ENCODE measurements at places on chromosomes 13 and 19.

- DNase-seq = no peak
Observed at GRCh38 chr13:85567909-85568308, 231.3 kb downstream of the SLITRK6 start.

- DNase-seq = no peak
Observed at GRCh38 chr13:93559718-93560117, 333.1 kb downstream of the GPC6 start.

GRCh38 chr13:98878486-98879126, 99.3 kb downstream of the DOCK9 start:
- no peak for DNase-seq

GRCh38 chr13:31105020-31105795, 56.5 kb downstream of the HSPH1 start:
- DNase-seq = no peak

DNA sequence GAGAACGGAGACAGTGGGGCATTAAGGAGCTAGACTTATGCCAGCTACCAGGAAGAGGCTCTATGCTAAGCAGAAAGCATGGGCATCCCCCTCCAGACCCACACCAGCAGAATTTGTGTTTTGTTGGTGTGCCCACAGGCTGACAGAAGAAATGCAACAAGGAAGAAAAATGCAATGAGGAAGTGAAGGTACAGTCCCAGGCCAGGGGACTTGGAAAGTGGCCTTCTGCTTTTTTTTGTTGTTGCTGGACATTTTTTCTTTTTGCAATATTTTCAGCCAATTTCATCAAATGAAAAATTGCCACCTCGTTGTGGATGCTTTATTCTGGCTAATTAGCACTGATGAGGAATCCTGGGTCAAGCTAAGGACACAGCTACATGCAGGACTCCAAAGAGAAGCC, 167.7 kb downstream of the TSHZ3 start:
- DNase-seq = no peak

DNA sequence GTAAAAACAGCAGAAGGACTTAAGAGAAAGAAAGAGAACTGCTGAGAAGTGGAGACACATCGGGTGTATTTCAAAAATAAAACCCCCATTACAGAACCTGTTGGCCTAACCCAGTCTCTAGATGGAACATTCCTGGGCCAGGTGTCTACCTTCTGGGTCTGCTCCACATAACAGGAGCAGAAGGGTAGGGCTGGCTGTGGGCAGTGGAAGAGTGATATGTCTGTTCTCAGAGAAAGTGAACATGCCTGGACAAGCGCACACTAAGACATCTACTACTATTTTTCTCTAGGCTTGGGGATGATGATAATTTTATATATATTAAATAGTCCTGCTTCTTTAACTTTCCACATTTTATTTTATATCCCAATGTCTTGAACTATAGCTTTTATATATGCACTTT, 267.1 kb downstream of the TBC1D4 start:
- no peak for DNase-seq

DNA sequence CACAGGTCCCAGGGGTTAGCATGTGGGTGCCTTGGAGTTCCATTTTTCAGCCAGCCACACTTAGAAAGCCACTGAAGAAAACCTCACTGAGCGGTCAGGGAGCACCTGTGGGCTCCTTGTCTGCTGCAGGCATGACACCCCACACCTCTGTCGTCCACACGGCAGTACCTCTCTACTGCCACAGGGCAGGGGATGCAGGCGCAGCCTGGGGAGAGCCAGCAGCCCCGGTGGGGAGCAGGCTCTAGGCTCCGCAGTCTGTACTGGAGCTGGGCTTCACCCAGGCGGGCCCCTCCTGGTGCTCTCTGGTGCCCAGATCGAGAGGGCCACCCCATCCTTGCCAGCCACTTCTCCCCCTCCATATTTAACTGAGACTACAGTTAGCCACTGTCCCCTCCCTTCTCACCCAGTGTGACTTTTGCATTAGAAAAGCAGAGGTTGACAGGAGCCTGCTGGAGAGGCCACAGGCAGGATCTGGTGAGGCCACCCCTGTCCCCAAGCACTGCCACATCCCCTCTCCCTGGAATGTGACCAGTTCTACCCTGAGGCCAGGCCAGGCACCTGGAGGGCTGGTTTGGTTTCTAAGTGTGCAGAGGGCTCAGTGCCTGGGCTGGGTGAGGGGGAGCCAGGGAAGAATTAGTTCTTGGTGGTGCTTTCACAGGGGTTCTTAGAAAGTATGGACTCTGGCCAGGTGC, 104.4 kb downstream of the KDM4B start:
- DNase-seq = no peak

- no peak for DNase-seq
Observed at GRCh38 chr13:112651311-112651710, 38.5 kb upstream of the ATP11A start.

DNA sequence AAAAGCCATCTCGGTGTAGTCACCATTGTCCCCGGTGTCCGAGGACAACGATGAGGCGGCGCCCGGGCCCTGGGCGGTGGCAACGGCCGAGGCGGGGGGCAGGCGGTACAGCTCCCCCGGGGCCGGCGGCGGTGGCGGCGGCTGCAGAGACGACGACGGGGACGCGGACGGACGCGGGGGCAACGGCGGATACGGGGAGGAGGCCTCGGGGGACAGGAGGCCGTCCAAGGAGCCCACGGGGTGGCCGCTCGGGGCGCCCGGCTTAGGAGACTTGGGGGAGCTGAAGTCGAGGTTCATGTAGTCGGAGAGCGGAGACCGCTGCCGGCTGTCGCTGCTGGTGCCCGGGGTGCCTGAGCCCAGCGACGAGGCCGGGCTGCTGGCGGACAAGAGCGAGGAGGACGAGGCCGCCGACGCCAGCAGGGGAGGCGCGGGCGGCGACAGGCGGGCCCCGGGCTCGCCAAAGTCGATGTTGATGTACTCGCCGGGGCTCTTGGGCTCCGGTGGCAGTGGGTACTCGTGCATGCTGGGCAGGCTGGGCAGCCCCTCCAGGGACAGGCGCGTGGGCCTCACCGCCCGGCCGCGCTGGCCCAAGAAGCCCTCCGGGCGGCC, 3.5 kb downstream of the IRS2 start:
- no peak for DNase-seq

GRCh38 chr19:6744381-6745301, 5.2 kb downstream of the TRIP10 start:
- no peak for DNase-seq

DNA sequence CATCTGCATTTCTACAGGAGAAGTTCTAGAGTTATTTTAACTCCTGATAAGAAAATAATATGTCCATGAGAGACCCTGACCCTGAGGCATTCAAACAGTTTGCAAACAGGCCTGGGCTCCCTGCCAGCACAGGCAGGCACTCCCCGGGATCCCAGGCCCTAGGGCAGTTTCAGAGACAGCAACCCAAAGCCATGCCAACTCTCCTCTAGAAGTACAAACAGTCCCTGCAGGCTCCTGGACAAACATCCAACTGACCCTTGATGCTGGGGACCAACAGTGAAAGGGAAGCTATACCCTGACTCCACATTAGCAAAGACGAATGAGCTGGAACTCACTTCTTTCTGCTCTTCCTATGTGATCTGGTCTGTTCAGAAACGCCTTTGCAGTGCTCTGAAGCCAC, 44.8 kb downstream of the CCDC70 start:
- DNase-seq = no peak

DNA sequence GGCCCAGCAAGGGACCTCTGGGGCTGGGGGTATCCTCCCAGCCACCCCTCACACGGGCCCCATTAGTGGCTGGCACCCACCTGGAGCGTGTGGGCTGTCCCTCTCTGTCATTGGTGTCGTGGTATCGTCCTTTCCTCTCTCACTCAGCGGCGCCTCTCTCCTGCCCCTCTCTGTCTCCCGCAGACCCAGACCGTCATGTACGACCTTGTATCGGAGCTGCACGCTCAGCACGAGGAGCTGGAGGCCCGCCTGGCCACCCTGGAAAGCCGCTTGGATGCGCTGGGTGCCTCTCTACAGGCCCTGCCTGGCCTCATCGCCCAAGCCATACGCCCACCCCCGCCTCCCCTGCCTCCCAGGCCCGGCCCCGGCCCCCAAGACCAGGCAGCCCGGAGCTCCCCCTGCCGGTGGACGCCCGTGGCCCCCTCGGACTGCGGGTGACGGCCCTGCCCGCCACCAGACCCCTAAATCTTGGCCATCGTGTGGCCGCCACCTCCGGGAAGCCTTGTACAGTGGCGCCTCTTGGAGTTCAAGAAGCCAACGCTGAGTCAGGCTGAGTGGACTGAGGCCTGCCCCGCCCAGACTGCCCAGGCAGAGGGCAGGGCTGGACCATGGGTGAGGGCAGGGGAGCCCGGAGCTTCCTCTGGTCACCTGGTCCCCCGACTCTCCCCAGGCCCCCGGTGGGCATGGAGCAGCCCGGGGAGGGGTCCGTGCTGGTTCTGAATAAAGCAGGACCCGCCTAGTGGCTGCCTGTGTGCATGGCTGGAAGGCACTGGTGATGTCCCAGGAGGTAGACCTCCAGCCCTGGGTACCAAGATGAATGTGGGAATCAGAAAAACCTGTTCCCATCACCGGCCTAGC, 9.8 kb upstream of the ARRDC2 start:
- no peak for DNase-seq

- DNase-seq = no peak
Observed at GRCh38 chr13:80473695-80474094, 132.8 kb upstream of the SPRY2 start.

- DNase-seq = no peak
Observed at GRCh38 chr13:83546476-83546875, 335.8 kb downstream of the SLITRK1 start.

- no peak for DNase-seq
Observed at GRCh38 chr13:111961236-111961635, 105.7 kb upstream of the SOX1 start.

- no peak for DNase-seq
Observed at GRCh38 chr13:99311137-99311536, 3.9 kb upstream of the GPR183 start.

DNA sequence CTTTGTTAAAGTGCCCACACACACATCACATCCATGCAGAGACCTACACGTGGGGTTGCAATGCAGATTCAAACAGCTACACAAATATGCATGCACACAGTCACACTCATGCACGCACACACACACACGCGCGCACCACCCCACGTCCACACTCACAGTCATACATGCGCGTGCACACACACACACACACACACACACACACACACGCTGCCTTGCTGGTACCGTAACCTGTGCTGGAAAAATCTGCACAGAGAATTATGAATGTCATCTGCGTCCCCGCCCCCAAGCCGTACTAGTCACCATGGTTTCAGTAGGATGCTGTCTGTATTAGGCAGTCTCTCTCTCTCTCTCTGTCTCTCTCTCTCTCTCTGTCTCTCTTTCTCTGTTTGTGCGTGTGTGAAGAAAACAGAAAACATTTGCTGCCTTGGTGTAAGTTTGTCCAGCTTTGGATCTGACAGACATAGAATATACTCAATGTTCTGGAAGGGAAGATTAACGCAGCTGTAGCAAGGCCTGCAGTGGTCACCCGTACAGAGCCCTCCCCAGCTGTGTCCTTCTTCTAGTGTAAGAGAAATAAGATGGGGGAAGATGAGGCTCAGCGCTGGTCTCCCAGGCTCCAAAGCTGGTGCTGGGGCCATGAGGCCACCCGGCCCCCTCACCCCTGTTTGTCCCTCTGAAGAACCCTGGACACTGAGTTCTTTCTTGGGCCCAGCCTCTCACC, 26.4 kb upstream of the DPP9 start:
- DNase-seq = no peak

GRCh38 chr19:35125749-35126623, 8.9 kb downstream of the LGI4 start:
- no peak for DNase-seq

GRCh38 chr13:79867254-79867653, 386.3 kb downstream of the NDFIP2 start:
- no peak for DNase-seq

DNA sequence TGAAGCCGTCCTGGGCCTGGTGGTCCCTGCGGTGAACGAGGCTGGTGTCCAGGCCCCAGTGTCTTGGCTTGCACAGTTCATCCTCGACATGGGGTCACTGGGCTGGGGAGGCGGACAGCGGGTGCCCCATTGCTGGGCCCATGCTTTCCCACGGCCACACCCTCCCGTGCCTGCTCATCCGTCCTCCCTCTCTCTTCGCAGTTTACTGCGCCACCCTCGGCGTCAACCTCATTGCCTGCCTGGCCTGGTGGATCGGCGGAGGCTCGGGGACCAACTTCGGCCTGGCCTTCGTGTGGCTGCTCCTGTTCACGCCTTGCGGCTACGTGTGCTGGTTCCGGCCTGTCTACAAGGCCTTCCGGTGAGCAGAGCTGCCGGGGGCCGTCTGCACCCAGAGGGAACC, 12.7 kb downstream of the ADAT3 start:
- no peak for DNase-seq

GRCh38 chr19:12647490-12648071, 19.0 kb downstream of the MAN2B1 start:
- DNase-seq = no peak

DNA sequence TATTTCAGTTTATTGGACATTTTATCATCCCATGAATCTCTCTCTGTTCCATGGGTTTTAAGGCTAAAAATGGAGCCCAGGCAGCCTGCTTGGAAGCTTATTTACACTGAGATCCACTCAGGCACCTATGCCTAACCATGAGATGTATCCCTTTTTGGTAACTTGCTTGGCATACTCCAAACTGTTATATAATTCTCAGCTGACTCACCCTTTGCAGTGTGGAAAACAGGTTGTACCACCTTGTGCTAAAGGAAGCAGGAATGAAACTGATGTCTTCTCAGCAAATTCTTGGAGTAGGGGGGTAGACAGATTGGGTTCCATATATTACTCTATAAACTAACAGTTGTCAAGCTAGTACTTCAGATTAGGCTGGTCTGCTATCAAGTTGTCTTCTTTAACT, 483.6 kb downstream of the KLF5 start:
- DNase-seq = no peak

- DNase-seq = no peak
Observed at GRCh38 chr13:52701728-52702465, 37.7 kb downstream of the CNMD start.

- DNase-seq = peak; percentile 27
Observed at GRCh38 chr19:19860756-19861390, 4.8 kb upstream of the ZNF253 start.

DNA sequence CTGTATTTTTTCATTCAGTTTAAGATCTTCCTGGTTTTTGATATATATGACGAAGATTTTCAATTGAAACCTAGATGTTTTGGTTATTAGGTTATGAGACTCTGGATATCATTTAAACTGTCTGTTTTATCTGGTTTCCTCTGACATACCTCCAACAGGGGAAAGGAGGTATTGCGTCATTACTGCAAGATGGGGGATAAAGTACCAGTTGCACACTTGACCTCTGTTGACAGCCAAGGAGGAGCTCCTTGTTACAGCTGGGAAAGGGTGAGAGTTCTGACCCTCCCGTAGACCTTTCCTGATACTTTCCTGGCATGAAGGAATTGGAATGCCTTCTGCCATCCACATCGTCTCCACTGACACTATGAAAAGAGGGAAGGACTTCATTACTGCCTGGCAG, 82.0 kb upstream of the SHISA2 start:
- DNase-seq = no peak

Data from stimulated activated CD8-positive, alpha-beta memory T cell treated with anti-CD3 and anti-CD28 coated beads, Interleukin-7, amount 100 ng/mL, for 48 hours (primary cell).